Renal cortex interstitium (tissue), 15 donors: ENCODE measurements at places on chromosomes 5 and 9.

DNA sequence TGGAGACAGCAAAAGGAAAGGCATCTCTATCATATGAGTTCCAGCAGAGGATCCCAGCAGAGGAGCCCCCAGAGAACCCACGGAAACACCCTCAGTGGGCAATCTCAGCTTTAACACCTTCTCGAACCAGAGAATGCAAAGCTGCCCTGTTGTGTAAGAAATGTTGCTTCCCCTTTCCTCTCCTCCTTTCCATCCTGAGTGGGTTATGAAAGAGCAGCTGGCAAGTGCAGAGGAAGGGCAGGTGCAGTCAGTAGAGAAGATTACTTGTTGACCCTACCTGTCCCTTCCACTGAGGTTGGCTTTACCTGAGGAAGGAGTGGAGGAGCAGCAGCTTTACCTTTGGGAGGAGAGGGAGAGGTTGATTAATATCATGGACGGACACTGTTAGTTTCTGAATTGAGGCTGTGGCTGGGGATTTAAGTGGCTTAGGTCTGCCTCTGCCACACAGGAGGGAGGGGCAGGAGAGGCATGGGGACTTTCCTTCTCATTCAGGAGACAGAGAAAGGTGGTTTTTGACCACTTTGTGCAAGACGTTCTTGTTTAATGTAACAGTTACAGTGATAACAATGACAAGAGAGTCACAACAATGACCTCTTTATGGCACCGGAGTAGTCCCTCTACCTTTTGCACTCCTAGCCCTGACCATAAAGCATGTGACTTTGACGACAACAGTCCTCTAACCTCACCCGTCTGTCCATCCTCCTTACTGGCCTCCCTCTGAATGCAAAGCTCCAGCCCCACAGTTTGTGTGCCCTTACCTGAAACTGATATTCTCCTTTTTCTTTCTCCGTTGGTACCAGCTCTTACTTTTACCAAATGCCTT is 254.8 kb downstream of the NSG2 start:
- no peak for DNase-seq

DNA sequence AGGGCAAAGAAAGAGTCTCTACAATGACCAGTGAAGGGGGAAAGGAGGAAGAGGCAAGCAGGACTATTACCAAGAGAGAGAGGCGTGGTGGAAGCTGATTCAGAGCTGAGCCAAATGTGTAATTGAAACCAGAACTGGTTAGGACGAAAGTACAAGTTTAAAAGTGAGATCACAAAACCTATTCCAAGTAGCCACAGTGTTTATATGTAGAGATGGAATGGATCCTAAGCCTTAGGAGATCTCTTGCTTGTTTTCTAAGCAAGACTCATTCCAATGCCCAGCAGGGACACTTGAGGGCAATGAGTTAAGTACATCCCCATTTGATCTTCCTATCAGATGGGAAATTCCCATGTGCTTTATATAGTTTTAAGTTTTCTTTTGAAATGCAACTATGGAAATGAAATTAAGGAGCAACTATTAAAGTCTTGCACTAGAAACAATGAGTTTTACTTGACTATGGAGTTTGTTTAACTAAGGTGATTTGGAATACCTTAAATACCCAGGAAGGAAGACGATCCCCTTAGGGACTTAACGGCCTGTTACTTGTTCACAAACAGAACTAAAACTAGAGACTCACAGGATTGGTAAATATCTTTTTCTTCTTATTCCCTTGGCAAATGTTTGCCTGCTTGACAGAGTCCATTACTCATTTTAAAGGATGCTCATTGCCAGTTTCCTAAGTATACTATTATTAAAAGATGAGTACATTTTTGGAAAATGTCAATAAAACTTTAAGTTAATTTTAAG is 51.1 kb upstream of the SNX2 start:
- no peak for DNase-seq

DNA sequence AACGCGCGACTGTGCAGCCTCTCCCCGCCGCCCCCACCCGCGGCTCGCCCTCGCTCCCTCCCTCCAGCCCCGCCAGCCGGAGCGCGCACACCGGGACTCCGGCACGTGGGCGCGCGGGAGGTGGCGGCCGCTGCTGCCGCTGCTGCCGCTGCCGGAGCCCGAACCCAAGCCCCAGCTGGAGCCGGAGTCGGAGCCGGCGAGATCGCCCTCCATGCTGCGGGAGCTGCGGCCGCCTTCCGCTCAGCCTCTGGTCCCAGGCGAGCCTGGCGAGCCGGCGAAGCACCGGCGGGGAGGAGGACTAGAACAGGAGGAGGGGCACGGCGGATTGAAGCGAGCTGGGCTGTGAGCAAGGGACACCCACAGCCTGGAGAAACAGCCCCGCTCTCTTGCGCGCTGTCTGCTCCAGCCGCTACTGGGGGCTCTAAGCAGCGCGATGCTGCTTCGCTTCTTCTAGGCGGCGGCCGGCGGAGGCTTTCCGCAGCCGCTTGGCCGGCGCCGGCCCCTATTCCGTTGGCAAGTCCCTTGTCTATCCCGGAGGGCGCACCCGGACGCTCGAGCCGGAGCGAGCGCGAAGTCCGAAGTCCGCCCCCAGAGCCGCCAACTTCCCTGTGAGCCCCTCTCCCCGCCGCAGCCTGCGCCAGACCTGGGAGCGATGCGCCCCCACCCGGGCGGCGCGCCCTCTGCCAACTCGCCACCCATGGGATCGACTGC is 598.7 kb upstream of the SGCD start:
- peak; percentile 40 for DNase-seq

DNA sequence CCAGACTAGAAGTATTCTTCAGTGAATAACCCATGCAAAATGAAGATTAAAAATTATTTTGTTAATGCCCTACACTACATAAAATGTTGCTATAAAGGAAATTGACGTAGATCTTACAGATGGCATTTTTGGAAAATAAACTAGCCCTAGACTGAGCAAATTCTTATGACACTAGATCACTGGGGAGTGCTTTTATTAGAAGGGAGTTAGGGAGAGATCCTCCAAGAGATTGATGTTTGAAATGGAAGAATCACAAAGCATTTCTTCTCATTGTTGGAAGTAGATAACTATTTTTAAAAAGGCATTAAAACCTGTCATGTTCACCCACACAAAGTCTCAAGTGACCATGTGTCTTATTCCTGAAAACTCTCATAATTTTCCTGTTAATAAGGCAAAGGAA is 351.1 kb upstream of the TLE4 start:
- no peak for DNase-seq

GRCh38 chr9:14756291-14756690 is 33.8 kb upstream of the CER1 start:
- DNase-seq, result no peak

DNA sequence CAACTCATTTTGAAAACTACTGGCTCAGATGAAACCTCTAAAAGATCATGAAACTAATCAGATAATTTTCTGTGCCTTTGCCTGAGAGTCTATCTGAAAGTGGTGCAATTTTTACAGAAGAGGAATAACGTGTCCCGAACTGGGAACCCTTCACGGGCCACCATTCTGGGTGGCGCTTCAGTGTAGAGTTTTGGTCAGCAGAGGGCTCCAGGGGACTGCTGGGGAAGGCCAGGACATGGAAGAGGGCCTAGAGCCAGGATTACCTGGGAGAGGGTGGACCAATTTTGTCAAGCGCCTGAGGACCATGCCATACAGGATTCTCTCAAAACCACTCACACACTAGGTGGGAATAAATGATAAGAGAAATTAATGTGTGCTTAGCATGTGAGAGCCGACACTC is 49.7 kb upstream of the PLEKHG4B start:
- no peak for DNase-seq
